AML-193 (cell line): ENCODE measurements at places on chromosomes 1 and 21.
A peak's percentile ranks its signal among the peaks of the same experiment; 100 is the strongest.

DNA sequence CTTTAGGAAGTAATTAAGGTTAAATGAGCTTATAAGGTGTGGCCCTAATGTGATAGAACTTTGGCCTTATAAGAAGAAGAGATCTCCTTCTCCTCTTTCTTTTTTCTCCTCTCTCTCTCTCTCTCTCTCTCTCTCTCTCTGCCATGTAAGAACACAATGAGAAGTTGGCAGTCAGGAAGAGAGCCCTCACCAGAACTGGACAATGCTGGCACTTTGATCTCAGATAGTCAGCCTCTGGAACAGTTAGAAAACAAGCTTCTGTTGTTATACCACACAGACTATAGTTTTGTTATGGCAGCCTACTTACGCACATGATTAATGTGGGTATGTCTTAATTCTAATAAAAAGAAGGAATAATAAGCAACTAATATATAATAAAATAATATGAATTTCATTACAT, 444.2 kb upstream of the LRRC7 start:
- DNase-seq, result no peak

- no peak for DNase-seq
These were observed 180.8 kb downstream of the NPHP4 start for GRCh38 chr1:5811419-5811818.

GRCh38 chr1:207841901-207842300, 69.0 kb downstream of the CD34 start:
- no peak for DNase-seq

DNA sequence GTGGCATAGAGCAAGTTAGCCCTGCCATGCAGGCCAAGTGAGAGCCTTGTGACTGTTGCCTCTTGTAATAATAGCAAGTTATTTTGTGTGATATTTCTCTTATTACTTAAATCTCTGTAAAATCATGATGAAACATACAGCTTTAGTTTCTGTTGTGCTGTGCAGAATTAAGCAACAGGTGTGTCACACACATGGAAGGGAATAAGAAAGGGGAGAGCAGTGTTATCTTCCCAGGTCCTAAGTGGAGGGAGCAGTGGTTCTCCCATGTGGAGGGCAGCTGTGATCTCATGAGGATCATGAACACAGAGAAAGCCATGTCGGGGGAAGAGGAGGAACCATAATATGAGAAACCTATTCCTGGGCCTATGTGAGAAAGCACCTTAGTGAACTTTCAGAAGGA, 25.2 kb upstream of the SCYL3 start:
- DNase-seq, result no peak

DNA sequence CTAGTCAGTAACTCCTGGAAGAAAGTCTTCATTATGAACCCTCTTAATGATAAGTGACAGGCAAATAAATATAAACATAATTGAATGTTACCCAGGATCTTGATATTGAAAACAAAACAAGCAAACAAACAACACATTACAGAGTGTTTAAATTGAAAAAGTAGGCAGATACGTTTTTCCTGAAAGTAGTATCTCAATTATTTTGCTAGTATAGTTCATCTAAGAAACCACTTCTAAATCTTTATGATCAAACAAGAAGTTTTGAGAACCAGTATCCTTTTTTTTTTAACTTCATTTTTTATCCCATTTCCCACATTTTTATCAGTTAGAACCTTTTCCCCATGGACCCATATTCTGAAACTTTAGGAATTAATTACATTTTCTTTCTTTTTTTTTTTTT, 3.7 kb upstream of the WDR47 start:
- DNase-seq, result no peak

DNA sequence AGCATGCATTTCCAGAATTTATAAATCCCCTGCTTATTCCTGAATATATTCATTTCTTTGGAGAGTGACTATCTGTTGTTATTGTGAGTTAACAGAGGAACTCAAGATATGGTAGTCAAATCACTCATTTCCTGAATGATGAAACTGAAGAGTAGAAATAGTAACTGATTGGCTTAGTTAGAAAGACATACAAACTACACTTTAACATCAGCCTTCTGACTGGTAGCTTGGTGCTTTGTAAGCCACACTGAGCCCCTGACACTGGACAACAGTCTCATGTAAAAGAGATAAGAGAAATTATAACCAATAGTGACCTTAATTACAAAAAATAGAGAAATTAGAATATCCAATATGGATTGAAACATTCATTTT, 4.8 kb downstream of the GBP7 start:
- DNase-seq, result no peak

GRCh38 chr1:205286335-205286950, 35.1 kb downstream of the NUAK2 start:
- peak; percentile 46 for DNase-seq

GRCh38 chr1:88916883-88917282, 25.5 kb upstream of the GTF2B start:
- no peak for DNase-seq

- no peak for DNase-seq
These were observed 770 bp downstream of the NTNG1 start for GRCh38 chr1:107141491-107142126.

- DNase-seq, result peak; percentile 13
These were observed 6.7 kb downstream of the INTS3 start for GRCh38 chr1:153734396-153735089.

GRCh38 chr1:19414515-19415121, 70.7 kb downstream of the CAPZB start:
- no peak for DNase-seq

- no peak for DNase-seq
These were observed 730.7 kb upstream of the ZP4 start for GRCh38 chr1:238621405-238621804.

DNA sequence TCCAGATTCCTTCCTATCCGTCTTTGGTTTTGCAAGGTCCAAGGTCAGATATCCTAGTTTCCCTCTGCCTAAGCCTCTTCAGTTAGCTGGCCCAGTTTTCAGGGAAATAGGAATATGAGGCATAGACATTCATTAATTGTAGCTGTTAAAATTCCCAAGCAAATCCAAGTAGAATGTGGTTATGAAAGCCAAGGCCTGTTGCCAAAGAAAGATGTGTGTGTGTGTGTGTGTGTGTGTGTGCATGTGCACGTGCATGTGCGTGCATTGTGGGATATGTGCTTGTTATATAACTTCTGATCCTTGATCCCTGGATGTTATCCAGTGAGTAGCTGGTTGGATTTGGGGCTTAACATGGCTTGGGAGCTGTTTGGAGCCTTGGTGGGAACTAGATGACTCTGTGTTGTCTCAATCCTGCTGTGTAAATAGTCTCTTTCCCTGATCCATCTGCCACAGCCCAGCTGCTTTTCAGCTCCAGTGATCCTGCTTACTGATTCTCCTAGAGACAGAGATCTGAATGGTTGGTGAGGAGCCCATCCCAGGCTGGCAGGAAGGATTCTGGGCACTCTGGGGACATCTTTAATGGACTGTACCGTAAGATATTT, 70.6 kb upstream of the GCLM start:
- DNase-seq, result no peak

- DNase-seq, result no peak
These were observed 21.6 kb downstream of the HSF2BP start for GRCh38 chr21:43637530-43638158.

GRCh38 chr1:201938440-201939035, 7.8 kb downstream of the LMOD1 start:
- no peak for DNase-seq

GRCh38 chr1:148357037-148357436, 126.1 kb downstream of the PPIAL4G start:
- DNase-seq, result no peak

- no peak for DNase-seq
These were observed 29.0 kb upstream of the PRRX1 start for GRCh38 chr1:170634824-170635410.

DNA sequence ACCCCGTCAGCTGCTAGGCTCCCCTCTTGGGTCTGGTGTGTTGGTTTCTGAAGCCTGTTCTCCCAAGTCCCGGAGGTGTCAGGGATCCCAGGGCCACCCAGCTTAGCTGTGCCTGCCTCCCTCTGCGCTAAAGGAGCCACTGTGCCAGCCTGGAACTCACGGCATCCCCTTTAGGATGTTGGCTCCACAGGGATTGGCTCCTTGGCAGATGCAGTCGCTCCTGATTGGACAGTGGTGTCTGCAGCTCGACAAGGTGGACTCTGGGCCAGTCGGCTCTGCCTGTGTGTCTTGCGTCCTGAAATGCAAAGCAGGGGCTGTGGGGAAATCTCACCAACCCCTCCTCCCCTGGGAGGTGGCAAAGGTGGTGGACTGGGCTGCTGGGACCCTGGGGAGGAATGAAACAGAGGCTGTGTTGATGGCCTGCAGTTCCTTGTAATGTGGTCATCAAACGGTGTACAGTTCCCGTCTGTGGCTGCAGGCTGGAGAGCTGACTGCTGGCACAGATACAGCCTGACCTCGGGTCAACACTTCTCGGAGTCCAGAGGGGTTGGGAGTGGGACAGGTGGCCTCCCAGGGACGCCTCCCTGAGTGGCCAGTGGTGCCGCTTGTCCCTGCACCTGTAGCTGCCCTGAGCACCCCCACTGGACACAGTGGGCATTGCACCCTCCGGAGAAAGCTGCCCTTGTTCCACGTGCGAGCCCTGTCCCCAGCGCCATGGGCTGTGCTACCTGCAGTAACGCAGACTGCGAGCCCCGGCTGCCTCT, 11.5 kb upstream of the KCNAB2 start:
- no peak for DNase-seq

GRCh38 chr1:103448560-103448959, 76.9 kb upstream of the RNPC3 start:
- no peak for DNase-seq

GRCh38 chr1:181386951-181387350, 96.4 kb upstream of the CACNA1E start:
- DNase-seq, result no peak

GRCh38 chr1:200526709-200527612, 93.6 kb downstream of the KIF14 start:
- DNase-seq, result no peak
